GM06990 (cell line): ENCODE measurements at places on chromosomes 4 and X.

DNA sequence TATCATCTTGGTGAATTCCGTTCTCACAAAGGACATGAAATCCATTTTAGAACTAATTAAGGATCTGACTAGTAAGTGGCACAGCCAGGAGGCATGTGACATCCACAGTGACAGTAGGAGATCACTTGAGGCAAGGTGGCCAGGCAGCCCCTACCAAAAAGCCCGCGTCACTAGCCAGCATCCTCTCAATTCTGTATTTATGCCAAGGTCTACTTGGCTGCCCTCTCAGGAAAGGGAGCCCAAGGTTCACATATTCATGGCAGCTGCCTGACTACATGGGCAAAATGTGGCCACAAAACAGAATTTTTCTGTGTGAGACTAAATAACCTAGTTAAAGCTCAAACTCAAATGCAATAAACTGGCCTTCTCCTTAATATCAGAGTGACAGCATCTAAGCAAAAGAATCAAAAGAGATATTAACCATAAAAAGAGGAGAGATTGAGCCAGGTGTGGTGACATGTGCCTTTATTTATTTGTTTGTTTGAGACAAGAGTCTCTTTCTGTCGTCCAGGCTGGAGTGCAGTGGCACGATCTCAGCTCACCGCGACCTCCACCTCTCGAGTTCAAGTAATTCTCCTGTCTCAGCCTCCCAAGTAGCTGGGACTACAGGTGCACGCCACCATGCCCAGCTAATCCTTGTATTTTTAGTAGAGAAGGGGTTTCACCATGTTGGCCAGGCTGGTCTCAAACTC is 51.5 kb downstream of the SLC9A7 start:
- no peak for DNase-seq

DNA sequence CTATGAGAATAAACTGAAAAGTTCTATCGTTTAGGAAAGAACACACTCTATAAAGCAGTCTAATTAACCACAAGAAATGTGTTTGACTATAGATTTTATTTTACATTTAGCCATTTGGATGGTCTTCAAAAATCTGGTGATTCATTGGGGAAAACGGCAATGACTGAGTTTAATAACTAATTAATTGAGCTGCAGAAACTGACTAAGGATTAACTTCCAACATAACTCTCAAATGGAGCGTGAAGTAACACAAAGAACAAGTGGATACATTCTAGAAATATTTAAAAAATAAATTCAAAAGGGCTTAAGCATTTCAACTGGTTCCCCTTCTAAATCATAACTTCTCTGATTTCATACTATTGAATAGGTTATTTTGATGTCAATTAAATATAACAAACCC is 1582.4 kb downstream of the PCDH18 start:
- no peak for DNase-seq

DNA sequence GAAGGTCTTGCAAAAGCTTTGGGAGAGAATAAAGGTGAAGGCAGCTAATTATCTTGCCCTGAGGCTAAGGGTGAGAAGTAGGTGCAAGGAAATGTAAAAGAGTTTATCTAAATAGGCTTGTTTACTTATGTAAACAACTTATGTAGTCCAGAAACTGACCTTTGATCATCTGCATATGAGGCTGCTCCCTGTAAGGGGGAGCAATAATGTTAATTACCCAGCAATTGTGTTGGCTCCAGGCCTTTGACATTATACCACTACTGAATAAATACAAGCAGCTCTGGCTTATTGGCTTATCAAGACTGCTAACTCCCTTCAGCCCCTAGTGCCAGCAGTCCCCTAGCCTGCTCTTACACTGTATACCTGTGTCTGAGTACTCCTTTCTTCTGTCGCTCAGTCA is 303.7 kb upstream of the GNPDA2 start:
- DNase-seq = no peak

DNA sequence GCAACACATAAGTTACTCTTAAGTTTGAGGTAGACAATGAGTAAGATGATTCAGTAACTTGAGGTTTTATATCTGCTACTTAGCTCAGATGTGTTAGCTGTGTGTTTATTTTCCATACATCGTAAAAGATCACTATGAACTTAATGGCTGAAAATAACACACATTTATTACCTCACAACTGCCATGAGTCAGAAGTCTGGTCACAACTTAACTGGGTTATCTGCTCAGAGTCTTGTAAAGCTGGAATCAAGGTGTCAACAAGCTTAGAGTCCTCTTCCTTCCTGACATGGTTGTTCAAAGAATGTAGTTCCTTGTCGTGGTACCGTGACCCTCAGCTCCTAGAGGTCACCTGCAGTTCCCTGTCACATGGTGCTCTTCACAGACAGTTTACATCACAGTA is 204.9 kb upstream of the MAGEB2 start:
- DNase-seq = no peak

- DNase-seq = no peak
Observed at GRCh38 chr4:171002246-171002645, 811.0 kb upstream of the GALNTL6 start.

GRCh38 chrX:10045327-10046000 is 78.3 kb downstream of the CLDN34 start:
- DNase-seq = no peak

DNA sequence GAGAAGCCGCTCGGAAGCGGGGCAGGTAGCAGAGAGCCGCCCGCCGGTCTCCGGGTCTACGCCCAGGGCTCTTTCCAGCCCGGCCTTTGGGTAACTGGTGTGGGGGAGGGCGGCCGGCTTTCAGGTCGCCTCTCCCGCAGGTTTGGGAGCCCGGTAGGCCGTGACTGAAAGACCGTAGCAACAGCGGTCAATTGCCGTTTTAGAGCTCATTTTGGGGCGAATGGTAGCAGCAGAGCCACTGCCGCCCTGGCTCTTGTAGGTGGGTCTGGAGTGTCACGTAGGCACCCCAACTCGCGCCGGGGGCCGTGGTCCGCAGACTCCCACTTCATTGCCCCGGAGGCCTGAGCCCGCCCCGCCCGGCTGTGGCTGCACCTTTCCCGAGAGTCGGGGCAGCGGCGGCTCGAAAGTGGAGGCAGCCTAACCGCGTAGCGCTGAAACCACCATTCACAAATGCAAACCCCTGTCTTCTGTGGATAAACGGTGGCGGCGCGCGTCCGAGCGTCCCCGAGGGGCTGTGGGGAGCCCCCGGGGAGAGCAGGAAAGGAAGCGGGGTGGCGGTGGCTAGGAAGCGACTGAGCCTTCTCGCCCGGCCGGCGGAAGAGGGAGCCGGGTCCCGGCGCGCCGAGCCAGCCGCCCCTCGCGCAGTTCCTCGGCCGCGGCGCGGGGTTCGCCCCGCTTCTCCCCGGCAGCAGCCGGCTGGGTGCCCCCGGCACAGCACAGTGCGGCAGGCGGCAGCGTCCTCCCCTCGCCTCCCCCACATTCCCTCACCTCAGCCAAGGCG is 2185.1 kb upstream of the TENM3 start:
- DNase-seq = peak; percentile 68

DNA sequence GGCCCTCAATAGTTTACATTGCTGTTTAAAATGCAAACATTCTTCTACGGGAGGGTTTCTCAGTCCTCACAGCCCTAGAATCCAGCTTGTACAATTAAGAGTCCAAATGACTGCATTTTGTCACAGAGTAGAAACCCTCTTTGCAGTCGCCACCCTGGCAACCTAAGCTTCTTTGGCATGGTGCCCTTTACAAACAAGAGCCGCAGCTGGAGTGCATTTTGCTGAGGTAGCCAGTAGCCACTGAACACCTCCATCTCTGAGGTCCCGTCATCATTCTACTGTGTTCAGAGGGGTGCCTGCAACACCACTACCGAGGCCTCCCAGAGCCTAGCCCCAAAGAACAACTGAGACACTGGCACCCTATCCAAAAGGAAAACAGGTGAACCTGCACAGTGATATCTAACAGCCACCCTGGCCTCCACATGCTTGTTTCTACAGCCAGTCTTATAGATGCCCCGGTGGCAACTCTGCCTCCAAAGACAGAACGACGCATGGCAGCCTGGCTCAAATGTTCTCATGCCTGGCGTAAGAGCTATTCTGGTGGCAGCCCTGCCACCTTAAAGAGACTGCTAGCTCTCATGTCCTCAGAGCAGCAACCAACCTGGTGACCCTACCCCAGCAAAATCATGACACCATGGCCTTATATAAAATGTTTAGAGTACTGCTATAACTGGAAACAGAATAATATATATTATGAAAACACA is 801.9 kb downstream of the TECRL start:
- DNase-seq = no peak

DNA sequence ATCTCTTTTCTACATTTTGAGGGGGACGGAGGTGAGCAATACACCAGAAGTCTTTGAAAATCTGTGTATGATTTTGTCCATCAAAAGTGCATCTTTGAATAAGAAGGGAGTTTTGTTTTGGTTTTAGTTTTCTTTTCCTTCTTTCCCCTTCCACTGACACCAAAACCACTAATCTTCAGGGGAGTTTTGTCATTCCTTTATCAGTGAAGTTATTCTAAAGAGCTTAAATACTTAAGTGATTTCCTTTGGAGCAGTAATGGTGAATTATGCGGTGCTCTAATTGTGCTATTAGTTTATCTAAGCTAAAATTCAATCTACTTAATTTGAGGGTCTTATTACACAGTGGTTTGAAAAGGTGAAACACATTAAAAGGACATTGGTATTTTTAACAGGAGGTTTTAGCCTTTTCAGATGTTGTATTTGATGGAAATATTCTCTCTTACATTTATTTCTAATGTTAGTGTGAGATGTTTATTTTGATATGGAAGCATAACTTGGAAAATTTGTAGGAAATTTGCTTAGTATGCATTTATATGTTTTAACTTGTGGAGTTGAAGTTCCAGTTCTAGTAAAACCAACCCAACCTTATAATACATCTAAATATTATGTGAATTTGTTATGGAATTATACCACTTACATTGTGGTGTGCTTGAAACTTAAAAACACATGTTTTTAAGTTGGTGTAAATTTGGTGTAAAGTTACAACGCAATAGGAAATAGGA is 124.9 kb downstream of the PCDH7 start:
- no peak for DNase-seq

- DNase-seq = no peak
Observed at GRCh38 chrX:254630-255215, 26.5 kb upstream of the PLCXD1 start.

- no peak for DNase-seq
Observed at GRCh38 chr4:57023104-57023503, 44.4 kb downstream of the POLR2B start.

- no peak for DNase-seq
Observed at GRCh38 chr4:113711883-113712662, 49.5 kb downstream of the CAMK2D start.

DNA sequence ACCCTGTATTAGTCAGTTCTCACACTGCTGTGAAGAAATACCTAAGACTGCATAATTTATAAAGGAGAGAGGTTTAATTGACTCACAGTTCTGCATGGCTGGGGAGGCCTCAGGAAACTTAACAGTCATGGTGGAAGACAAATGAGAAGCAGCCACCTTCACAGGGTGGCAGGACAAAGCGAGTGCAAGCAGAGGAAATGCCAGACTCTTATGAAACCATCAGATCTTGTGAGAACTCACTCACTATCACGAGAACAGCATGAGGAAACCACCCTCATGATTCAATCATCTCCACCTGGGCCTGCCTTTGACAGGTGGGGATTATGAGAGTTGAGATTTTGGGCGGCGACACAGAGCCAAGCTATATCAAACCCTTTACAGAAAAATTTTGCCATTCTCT is 722.4 kb downstream of the RAB28 start:
- DNase-seq = no peak

GRCh38 chrX:138982365-138982764 is 270.8 kb upstream of the FGF13 start:
- no peak for DNase-seq

- no peak for DNase-seq
Observed at GRCh38 chr4:183773790-183774189, 114.7 kb downstream of the TRAPPC11 start.
